Glutamatergic neuron (in vitro differentiated cells): ENCODE measurements at places on chromosomes 3 and 15.
A peak's percentile ranks its signal among the peaks of the same experiment; 100 is the strongest.

DNA sequence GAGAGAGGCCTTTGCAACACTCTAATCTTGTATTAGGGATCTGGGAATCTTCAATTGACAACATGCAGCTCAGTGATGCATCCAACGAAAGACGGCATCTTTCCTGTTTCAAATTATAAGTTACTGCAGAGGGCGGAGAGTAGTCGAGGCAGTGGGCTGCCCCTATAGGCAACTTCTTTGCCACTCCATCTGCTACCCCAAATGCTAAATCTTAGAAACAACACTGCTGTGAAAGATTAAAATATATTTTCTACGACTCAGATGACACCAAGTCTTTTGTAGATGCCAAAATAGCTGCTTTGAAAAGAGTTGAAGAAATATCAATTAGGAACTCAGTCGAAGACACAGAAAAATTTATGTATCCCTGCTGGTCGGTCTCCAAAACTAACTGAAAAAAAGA, 161.0 kb upstream of the FEZF2 start:
- DNase-seq, result no peak

DNA sequence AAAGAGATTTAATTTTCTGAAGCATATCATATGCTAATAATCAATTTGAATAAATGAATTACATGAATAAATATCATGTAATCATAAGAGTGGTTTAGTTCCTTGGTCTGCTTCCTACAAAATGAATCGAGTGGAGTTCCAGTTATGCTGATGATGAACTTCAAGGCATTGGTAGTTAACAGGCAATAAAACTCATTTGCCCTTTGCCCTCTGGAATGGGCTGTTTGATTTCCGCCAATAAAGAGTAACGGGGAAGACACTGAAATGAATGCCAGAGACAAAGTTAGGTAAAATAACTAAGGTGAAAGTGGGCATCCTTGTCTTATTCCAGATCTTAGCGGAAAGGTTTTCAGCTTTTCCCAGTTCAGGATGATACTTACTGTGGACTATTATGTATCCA, 90.1 kb downstream of the C3orf38 start:
- DNase-seq, result no peak

DNA sequence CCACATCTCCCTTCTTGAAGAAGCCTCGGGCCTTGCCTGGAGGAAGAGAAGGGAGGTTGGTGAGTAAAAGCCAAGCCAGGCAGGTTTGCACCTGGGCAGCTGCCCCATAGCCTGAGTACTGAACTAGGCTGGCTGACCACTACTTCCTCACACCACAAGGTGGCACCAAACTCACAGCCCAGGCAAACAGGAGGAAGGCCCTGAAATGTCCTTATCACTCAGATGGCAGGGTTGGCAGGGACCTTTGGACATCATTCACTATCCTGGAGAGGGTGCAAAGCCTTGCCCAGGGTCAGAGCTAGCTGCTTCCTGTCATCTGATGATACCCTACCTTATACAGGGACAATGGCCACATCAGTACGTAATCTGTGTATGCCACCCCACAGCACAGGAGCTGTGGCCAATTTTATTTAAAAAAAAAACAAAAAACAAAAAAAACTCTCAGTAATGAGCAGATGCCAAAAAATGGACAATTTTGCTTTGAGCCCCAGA, 2.2 kb upstream of the GRAMD2A start:
- peak; percentile 79 for DNase-seq

- no peak for DNase-seq
These were observed 23.0 kb upstream of the MUC20 start for GRCh38 chr3:195697582-195698324.

GRCh38 chr3:31762888-31763351, 218.1 kb downstream of the OSBPL10 start:
- no peak for DNase-seq

DNA sequence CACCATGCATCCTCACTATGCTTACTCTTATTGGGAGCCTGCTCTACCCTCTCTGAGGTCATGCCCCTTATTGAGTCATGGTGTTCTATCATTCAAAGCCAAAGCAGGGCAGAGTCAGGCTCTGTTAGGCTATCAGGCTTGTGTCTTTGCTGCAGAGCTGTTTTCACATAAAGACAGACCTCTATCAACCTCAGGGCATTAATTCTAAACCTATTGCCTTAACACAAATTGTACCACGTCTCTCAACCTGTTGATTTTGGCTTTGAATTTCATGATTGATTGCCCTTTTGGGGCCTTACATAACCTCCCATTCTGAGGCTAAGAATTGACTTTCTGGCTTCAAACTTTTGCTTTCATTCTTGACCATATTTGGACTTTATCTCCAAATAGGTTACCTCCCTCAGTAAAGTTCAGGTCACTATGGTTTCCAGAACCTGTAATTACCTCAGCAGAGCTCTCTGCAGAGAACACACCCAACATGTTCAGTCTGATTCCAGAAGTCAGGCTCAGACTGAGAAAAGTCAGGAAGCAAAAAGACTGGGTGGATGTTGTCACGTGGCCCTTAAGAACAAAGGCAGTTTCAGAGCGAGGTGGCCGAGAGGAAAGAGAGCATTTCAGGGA, 221.4 kb upstream of the NANOGP8 start:
- DNase-seq, result no peak

DNA sequence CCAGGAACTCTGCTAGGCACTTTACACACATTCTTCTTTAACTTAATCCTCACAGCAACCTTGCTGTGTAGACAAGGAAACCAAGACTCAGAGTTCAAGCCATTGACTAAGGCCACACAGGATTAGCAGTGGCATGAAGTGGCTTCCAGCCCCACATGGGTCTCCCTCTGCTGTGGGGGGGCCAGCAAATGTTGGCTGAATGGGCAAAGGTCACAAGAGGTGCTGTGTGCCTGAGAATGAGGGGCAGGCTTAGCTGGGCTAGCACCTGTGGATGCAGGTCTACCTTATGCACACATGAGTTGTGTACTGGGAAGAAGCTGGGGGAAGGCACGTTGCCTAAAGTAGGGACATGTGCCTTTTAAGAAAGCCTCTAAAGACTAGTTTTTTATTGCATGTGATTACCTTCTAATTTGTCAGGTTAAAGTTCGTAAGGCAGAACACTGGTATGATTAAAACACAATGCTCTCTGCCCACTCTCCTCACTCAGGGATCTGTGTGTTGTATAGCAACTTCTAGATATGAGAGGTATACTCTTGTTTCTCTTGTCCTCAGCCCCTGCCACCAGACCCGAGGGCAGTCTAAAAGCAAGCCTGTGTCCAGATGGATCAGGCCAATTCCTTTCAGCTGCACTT, 10.9 kb downstream of the BAHD1 start:
- DNase-seq, result no peak

DNA sequence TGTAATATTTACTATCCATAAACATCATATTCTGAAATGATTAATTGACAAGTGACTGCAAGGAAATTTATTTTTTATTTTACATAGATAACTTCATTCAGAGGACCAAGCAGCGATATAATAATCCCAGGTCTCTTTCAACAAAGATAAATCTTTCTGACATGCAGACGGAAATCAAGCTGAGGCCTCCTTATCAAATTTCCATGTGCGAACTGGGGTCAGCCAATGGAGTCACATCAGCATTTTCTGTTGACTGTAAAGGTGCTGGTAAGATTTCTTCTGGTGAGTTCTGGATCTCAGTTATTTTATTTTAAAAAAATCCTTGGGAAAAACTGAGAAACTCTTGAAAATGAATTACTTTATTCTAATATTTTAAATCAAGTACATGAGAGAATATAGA, 23.3 kb downstream of the SEC22A start:
- no peak for DNase-seq

DNA sequence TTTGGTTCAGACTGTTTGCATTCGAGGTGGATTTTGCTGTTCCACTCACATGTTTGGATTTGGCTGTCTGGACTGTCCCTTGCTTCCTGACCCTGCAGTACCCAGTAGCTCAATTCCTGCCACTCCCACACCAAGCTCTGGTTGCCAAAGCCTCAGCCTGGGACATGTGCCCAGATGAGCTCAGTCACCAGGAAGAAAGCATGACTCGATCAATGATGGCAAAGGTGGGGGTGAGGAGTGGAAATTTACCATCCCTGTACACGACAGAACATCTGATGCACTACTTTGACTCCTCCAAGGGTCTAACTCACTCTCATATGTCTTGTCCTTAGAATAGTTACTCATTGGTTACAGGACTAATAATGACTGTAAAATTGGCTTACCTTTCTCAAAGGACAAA, 45.2 kb downstream of the ZNF385D start:
- DNase-seq, result no peak

- DNase-seq, result peak; percentile 49
These were observed 3.8 kb downstream of the SHOX2 start for GRCh38 chr3:158102242-158103080.

DNA sequence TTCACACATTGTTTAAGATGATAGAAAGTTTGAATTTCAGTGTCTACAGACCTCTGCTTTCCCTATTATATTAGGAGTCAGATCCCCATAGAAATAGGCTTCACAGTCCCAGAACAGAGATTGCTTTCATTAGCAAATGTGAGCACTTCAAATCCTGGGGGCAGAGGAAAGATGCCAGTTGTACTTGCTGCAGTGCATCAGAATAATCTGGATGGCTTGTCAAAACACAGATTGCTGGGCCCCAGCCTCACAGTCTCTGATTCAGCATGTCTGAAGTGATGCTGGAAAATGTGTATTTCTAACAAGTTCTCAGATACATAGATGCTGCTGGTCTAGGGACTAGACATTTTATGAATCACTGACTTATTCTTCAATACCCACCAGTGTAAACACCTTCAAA, 375.2 kb downstream of the FGF12 start:
- no peak for DNase-seq

DNA sequence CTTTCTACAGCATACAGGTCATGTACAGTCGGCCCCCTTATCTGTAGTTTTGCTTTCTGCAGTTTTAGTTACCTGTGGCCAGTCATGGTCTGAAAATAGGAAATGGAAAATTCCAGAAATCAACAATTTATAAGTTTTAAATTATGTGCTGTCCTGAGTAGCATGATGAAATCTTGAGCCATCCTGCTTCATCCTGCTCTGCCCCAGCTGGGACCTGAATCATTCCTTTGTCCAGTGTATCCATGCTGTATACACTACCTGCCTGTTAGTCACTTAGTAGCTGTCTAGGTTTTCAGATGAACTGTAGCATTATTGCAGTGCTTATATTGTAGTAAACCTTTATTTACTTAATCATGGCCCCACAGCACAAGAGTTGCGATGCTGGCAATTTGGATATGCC, 44.8 kb downstream of the AP4E1 start:
- no peak for DNase-seq

DNA sequence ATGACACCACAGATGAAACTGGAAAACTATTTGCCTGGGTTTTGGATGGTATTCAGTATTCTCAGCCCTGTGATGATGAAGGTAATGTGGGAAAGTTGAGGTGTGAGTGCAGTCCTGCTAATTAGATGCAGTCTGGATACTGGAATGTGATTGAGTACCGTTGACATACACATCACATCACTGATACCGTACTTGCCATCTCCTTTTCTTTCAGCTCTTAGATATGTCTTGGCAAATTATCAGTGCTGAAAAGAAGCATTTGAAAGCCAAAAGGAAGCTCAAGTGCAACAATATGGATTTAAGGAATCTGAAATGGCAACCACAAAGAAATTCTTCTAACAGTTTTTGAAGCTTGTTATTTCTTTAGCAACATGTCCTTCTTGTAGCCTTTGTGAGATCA, 381.4 kb upstream of the TGFBR2 start:
- no peak for DNase-seq

GRCh38 chr3:71042759-71043158, 540.8 kb downstream of the FOXP1 start:
- no peak for DNase-seq

DNA sequence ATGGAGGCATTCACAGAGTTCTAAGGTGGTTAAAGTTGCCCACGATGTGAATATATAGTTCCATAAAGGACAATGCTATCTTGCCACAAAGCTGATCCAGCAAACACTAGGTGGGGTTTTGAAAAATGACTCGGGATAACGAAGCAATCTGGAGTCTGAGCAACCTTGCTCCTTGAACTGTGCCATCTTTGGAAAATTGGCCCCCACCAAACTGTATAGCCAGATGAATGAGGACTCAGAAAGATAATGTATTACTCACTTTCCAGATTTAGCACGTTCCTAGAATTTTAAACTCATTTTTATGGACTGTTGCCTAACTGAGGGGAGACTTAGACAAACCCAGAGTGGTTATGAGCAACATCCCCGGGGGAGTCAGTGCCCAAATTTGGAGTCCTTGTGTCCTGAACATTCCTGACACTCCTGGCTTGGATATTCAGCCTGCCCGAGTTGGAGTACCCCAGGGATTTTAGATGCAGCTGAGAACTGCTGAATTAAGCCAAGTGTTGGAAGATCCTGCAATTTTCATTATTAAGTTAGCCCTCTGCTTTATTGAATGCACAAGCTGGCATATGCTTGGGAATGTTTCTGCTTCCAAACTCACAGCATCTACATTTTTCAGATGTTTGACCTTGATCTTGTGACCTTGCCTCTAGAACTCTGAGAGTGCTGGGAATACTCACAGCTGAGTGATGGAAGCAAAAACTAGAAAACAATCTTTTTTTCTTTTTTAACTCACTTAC, 8.8 kb upstream of the MAGI1 start:
- no peak for DNase-seq

- DNase-seq, result no peak
These were observed 202.5 kb upstream of the TLE3 start for GRCh38 chr15:70299931-70300869.

GRCh38 chr15:100373120-100373896, 31.5 kb upstream of the ADAMTS17 start:
- DNase-seq, result no peak

DNA sequence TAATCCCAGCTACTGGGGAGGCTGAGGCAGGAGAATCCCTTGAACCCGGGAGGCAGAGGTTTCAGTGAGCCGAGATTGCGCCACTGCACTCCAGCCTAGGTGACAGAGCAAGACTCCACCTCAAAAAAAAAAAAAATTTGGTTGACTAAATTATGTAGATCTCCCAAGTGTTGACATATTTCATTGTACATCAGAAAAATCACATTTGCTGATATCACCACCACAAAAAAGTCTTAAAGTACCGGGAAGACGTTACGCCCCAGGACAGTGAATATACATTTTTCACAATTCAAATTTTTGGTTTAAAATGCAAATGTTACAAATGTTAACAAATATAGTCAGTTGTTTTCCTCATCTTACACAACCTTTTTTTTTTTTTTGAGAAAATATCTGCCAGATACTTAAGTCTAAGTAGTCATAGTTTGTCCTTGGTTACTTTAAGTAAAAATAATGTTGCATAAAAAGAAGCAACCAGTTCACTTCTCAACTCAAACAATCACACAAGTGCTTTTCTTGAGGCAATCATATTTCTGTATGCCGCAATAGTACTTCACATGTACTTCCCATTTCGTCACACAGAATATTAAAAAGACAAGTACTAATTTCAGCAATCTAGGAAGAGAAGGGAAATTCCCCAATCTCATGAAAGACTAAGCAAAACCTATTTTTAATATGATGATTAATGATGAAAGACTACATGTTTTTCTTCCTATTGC, 41.0 kb upstream of the TCF12 start:
- DNase-seq, result no peak

DNA sequence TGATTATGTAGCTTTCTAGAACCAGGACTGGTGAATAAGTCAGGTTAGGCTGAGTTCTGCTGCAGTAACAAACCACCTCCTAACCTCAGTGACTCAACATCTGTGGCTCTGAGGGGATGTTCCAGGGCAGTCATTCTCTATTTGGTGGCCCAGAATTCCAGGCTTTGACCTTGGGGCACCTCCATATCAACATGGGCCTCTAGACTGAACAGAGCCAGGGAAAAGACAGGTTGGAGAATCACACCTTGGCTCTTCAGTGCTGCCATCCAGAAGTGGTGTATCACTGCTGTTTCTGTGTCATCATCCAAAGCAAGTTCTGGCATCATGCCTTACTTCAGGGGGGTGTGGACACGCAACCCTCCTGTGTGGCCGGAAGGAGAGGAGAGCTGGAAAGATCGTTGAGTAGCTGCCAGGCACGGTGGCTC, 15.3 kb downstream of the ZBTB47 start:
- no peak for DNase-seq
